Stomach (tissue), 19 donors: ENCODE measurements at places on chromosomes 16 and 17. TPM values are rescaled to one million over a fixed set of nuclear protein-coding genes. Genes with fewer than 3 reads are reported as not detected.

The KIF18B gene
- 1.2 TPM for polyA plus RNA-seq

The VAT1L gene
- 0.61 TPM for polyA plus RNA-seq

The TP53TG3F gene
- polyA plus RNA-seq = not detected

The BAIAP3 gene
- 2.5 TPM for polyA plus RNA-seq

The DLX4 gene
- polyA plus RNA-seq = 0.31 TPM

The ICAM2 gene
- 15.4 TPM for polyA plus RNA-seq

The CA5A gene
- polyA plus RNA-seq = not detected

The MT1G gene
- 1,738 TPM for polyA plus RNA-seq

The SLC38A8 gene
- polyA plus RNA-seq = not detected

The ADAMTS18 gene
- polyA plus RNA-seq = not detected

The ZFHX3 gene
- polyA plus RNA-seq = 1.5 TPM

The TERB1 gene
- not detected for polyA plus RNA-seq

The ZSCAN10 gene
- not detected for polyA plus RNA-seq

The CHRNE gene
- 0.93 TPM for polyA plus RNA-seq

The RARA gene
- 11.2 TPM for polyA plus RNA-seq

The MARVELD3 gene
- 4.2 TPM for polyA plus RNA-seq

The HSD17B1 gene
- polyA plus RNA-seq = 4.8 TPM

The TAT gene
- polyA plus RNA-seq = not detected

The EVPLL gene
- polyA plus RNA-seq = 0.37 TPM

The HNF1B gene
- 6.7 TPM for polyA plus RNA-seq

The PTGES3L gene
- polyA plus RNA-seq = not detected

The CDH5 gene
- 4.0 TPM for polyA plus RNA-seq

The RABEP2 gene
- polyA plus RNA-seq = 20.3 TPM

The CNGB1 gene
- polyA plus RNA-seq = not detected

The SPATA32 gene
- not detected for polyA plus RNA-seq

The KRTAP4-4 gene
- not detected for polyA plus RNA-seq

The USP7 gene
- 19.3 TPM for polyA plus RNA-seq

The EME1 gene
- polyA plus RNA-seq = 1.2 TPM

The TMEM100 gene
- polyA plus RNA-seq = 20.2 TPM
